Caco-2 (cell line): ENCODE measurements at places on chromosomes 6 and 20. TPM values are rescaled to one million over a fixed set of nuclear protein-coding genes. Genes with fewer than 3 reads are reported as not detected.

GRCh38 chr6:4128748-4129147 is 6.6 kb downstream of the ECI2 start:
- DNase-seq, result no peak

Gene WFDC9
- not detected in 2 replicates for total RNA-seq

GRCh38 chr20:12375967-12376366 is 458.3 kb downstream of the BTBD3 start:
- DNase-seq, result no peak

Gene CD83
- total RNA-seq, result 0.77 and 1.0 TPM in 2 replicates

Gene NFKBIL1
- total RNA-seq, result 14.7 and 17.4 TPM in 2 replicates

GRCh38 chr6:110784610-110784979 is 30.7 kb downstream of the CDK19 start:
- no peak for DNase-seq

DNA sequence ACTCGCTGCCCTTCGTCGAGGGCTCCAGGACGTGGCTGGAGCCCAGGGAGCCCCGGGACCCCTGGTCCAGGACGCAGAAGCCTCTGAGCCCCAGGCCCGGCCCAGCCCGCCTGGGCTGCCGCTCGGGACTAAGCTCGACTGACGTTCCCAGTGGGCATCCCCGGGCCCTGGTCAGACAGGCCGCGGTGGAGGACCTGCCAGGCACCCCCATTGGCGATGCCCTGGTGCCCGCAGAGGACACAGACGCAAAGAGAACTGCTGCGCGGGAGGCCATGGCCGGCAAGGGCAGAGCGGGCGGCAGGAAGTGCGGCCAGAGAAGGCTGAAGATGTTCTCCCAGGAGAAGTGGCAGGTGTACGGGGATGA is 28.9 kb downstream of the ZNF831 start:
- no peak for DNase-seq

DNA sequence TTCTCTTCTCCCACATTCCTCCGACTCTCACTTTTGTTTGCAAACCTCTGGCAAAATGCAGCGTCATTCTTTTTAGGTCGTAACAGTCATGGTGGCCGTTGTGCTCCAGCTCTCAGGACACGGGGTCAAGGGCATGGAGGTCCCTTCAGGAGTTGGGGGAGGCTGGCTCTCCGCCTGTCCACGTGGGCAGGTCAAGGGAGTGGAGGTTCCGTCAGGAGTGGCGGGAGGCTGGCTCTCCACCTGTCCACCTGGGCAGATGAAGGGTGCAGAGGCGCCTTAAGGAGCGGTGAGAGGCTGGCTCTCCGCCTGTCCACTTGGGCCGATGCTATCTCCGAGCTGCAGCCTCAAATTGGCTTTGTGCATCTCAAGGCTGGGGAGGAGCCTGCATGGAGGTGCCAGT is 98.0 kb downstream of the ERMARD start:
- no peak for DNase-seq
